ENCODE measurements at places on chromosomes 4 and X. TPM values are rescaled to one million over a fixed set of nuclear protein-coding genes. Genes with fewer than 3 reads are reported as not detected.

CLIC2 gene
- under 0.01 TPM for total RNA-seq

DNA sequence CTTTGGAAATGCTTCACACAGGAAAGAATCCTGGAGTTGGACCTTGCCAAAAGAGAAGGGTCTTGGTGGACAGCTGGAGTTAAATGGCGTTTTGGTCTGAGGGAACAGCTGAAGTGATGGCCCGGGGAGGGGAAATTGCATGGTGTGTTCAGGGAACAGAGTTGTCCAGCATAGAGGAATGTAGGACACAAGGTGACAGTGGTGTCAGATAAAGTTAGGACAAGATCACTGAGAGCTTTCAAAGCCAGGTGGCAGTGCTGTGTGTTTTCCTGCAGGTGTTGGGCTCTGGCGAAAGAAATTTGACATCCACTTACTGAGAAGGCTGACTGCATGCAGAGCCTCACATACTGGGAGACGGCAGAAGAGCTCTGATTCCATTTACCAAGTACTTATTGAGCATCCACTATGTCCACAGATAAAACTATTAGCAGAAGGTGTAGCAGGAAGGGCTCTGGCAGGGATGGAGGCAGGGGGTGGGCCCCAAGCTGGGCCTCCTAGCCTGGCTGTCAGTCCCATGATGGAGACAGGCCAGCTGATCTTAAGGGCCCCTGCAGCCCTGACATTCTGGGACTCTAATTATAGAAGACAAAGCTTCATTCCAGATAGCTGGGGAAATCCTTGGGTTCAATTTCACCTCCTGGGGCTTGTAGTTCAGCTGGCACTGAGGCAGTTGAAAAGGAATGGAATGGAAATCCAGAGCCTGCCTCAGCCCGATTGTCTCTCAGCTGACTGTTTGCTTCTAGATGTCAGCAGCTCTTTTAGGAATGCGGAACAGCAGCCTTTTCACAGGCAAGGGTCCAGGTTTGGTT is 150.2 kb upstream of the MAMLD1 start:
- H3K4me1 ChIP-seq, result 0 out of 2 replicates have a peak, but pooled peaks cover 5% of the 10 kb centered on the region
- DNase-seq, result peak; percentile 52
- H3K36me3 ChIP-seq, result no peaks in the 10 kb centered on the region
- H3K27ac ChIP-seq, result no peak overlapping the region
- no peak overlapping the region for H3K4me3 ChIP-seq

DNA sequence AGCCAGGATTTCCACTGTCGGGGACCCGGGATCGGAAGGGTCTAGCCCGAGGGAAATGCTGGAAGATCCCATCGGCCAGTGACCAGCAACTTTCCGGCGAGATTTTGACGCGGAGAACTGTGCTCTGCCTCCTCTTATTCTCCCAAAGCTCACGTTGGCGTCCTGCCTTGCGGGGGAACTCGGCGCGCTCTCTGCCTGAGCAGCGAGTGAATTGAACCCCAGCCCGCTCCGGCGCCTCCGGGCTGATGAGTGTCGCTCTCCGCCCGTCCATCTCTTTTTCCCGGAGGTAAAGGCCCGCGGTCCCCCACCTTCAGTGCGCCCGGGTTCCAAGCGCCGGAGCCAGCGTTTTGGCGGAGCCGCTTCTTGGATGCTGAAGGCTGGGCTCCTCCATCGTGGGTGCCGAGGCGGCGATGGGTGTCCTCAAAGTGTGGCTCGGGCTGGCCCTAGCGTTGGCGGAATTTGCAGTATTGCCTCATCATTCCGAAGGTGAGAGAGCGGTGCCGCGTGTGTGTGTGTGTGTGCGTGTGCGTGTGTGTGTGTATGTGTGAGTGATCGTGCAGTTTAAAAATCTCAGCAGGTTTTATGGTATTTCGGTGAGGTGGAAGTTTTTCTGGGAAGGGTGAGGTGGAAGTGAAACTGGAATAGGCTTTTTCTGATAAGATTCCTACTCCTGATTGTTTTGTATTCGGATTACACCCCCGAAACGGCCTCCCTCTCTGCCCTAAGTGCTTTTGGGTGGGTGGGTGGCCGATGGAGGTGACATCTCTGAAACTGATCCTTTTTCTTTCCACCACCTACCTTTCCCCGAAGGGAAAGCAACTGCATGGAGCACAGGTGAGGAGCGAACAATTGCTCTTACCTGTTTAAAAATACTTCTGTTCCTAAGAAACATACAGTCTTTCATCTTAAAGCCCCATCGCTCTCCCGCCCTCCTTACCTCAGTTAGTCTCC is 752 bp downstream of the FRAS1 start:
- peak; percentile 13 for DNase-seq
- H3K4me3 ChIP-seq, result peak overlapping the region; percentile 57
- H3K27me3 ChIP-seq, result peaks cover 46% of the 10 kb centered on the region
- no peak overlapping the region for H3K27ac ChIP-seq
- H3K4me1 ChIP-seq, result peaks cover 2% of the 10 kb centered on the region

GPR173 gene
- total RNA-seq, result 1.1 TPM

- H3K4me1 ChIP-seq, result peaks cover 8% of the 10 kb centered on the region
- H3K27ac ChIP-seq, result no peak overlapping the region
- H3K36me3 ChIP-seq, result peaks cover 9% of the 10 kb centered on the region
- H3K27me3 ChIP-seq, result no peaks in the 10 kb centered on the region
Observed at GRCh38 chr4:147678796-147679549, 5.0 kb downstream of the PRMT9 start.

DNA sequence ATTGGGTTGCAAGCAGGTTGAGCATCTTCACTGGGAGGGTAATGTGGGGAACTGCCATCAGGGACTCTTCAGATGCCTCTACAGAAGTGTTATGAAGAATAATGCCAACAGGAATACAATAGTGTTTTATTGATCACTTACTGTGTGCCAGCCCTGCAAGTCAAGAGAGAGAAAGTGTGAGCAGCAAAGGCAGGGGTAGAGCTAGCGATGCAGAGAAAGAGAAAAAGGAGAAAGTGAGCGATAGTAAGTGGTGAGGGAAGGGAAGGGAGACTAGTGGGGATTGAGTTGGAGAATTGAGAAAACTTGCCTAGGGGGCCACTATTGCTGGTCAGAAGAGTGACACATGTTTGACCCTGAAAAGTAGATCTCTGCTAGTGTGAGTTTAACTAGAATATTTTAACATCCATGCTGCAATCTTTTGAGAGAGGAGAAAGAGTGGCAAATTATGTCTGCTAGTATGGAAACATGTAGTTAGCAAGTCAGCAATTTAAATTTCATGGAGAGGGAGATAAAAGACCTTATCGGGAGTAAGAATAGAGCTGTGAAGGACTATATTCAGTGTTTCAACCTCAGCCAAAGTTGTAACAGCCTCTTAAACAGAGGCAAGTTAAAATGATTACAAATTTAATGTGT is 12.2 kb downstream of the AFF1 start:
- H3K4me1 ChIP-seq, result peaks cover 21% of the 10 kb centered on the region
- no peak overlapping the region for H3K27ac ChIP-seq
- no peaks in the 10 kb centered on the region for H3K36me3 ChIP-seq
- DNase-seq, result no peak

MAOB gene
- total RNA-seq, result 0.36 TPM

SLIT2 gene
- total RNA-seq, result 13.6 TPM

F11 gene
- not detected for total RNA-seq

DNA sequence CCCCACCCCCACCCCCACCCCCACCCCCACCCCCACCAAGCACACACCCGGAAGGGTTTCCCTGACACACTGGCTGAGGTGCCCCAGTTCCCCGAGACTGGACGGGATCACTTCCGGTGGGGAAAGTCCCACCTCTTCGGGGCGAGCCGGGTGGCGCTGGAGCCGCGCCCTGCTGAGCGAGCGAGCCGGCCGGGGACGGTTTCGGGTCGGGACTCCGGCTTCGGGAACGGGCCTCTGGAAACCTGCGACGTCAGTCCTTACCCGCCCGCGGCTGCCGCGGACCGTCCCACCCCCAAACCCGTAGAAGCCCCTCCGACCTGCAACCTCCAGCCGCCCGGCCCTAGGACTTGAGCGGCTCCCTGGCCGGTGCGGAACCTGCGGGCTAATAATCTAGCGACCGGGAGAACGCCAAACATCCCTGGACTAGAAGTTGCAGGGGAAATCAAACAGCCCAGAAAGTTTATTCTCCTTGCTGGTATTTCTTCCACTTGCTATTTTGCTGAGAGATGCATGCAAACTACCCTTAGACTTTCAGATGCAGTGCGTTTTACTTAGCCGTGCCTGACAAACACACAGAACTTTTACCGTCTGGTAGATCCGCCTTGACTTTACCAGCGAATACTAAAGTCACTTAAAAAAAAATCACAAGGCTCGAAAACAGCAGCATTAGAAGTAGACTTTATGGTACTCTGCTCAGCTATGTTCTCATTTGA is 991 bp downstream of the RAP2C start:
- peak overlapping the region; percentile 77 for H3K27ac ChIP-seq
- H3K4me3 ChIP-seq, result peak overlapping the region; percentile 88
- H3K4me1 ChIP-seq, result no peaks in the 10 kb centered on the region

DNA sequence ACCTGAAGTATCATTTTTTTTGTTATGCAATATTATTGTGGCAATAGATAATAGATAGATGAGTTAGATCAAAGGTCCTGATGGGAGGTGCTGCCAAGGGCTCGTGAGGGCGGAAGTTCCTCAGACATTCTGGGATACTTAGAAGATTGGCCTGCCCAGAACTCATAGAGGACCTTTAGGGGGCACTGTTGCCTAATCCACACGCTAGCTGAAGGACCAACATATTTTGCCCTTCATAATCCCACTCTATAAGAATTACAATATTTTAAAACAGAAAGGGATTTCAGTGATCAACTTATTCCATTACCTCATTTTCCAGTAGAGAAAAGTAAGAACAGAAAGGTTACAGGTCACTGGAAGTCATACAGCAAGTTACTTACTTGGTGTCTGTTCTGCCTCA is 22.9 kb upstream of the COX7B2 start:
- no peak overlapping the region for H3K27ac ChIP-seq
- H3K4me1 ChIP-seq, result peaks cover 1% of the 10 kb centered on the region
- no peaks in the 10 kb centered on the region for H3K27me3 ChIP-seq
- peak; percentile 70 for DNase-seq
- no peak overlapping the region for H3K4me3 ChIP-seq
- H3K36me3 ChIP-seq, result no peaks in the 10 kb centered on the region

HELT gene
- total RNA-seq, result not detected

ART3 gene
- not detected for total RNA-seq

VCX3A gene
- not detected for total RNA-seq

GRCh38 chr4:53322696-53323095 is 43.2 kb downstream of the SCFD2 start:
- H3K27me3 ChIP-seq, result no peaks in the 10 kb centered on the region
- no peak for DNase-seq
- no peak overlapping the region for H3K27ac ChIP-seq
- no peaks in the 10 kb centered on the region for H3K36me3 ChIP-seq

GRCh38 chrX:45264865-45265264 is 64.2 kb upstream of the DIPK2B start:
- H3K4me1 ChIP-seq, result no peaks in the 10 kb centered on the region
- no peak overlapping the region for H3K27ac ChIP-seq
- H3K36me3 ChIP-seq, result no peaks in the 10 kb centered on the region
- no peak for DNase-seq

ATOH1 gene
- not detected for total RNA-seq

GRCh38 chr4:44162538-44163270 is 285.9 kb downstream of the KCTD8 start:
- H3K4me1 ChIP-seq, result no peaks in the 10 kb centered on the region
- H3K4me3 ChIP-seq, result no peak overlapping the region
- H3K27me3 ChIP-seq, result no peaks in the 10 kb centered on the region
- H3K27ac ChIP-seq, result no peak overlapping the region

GRCh38 chr4:38980903-38981676 is 51.1 kb downstream of the TMEM156 start:
- H3K4me1 ChIP-seq, result peaks cover 27% of the 10 kb centered on the region
- H3K27me3 ChIP-seq, result no peaks in the 10 kb centered on the region
- H3K36me3 ChIP-seq, result no peaks in the 10 kb centered on the region
- peak; percentile 93 for DNase-seq

DNA sequence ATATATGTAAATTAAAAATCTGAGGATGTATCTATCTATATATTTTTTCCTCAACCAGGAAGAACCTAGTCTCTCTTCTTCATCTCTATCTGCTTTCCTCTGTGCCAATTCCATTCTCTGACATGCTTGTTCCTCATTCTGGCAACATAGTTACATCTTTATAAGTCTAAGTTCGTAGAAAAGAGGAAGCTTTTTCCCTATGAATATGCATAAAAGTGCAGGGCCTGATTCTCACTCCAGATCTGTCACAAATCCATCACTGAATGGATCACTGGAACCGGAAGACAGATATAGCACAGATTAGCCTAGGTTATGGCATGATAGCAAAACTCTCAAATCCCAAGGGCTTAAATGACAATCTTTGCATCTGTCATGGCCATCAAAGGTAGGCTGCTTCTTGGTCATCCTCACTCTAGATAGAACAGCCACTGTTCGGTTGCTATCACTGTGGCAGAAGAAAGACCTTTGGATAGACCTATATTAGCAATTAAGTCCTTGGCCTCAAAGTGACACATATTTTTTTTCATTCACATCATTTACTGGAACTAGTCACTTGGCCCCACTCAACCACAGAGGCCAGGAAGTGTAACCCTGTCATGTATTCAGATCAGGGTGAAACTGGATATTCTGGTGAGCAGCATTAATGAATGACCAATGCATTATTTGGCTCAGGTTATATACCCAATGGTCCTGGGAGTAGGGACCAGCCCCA is 22.2 kb downstream of the DTHD1 start:
- H3K36me3 ChIP-seq, result no peaks in the 10 kb centered on the region
- DNase-seq, result no peak

ARHGAP6 gene
- 1.8 TPM for total RNA-seq

SLITRK2 gene
- not detected for total RNA-seq

CT45A5 gene
- total RNA-seq, result not detected

GRCh38 chr4:82031376-82031927 is 342.3 kb downstream of the HNRNPD start:
- H3K27ac ChIP-seq, result no peak overlapping the region
- H3K4me3 ChIP-seq, result no peak overlapping the region
- no peaks in the 10 kb centered on the region for H3K4me1 ChIP-seq

GRCh38 chrX:107935200-107935599 is 47.0 kb downstream of the TEX13B start:
- H3K27ac ChIP-seq, result no peak overlapping the region
- H3K36me3 ChIP-seq, result no peaks in the 10 kb centered on the region
- no peak overlapping the region for H3K4me3 ChIP-seq
- no peaks in the 10 kb centered on the region for H3K27me3 ChIP-seq

HCCS gene
- total RNA-seq, result 35.8 TPM

DNA sequence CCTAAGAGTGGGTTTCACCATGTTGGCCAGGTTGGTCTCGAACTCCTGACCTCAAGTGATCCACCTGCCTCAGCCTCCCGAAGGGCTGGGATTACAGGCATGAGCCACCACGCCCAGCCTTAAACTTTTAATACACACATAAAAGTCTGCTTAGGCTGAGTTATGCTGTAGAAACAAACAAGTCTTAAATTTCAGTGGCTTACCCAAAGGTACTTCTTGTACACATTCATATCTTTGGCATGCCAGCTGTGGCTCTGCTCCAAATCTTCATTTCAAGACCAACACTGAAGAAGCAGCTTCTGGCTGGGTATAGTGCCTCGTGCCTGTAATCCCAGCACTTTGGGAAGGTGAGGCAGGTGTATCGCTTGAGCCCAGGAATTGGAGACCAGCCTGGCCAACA is 80.3 kb downstream of the PPEF2 start:
- H3K4me3 ChIP-seq, result no peak overlapping the region
- no peaks in the 10 kb centered on the region for H3K27me3 ChIP-seq
- H3K27ac ChIP-seq, result no peak overlapping the region
- DNase-seq, result peak; percentile 65
- no peaks in the 10 kb centered on the region for H3K36me3 ChIP-seq
